B cell (primary cell): ENCODE measurements at places on chromosomes 7 and 10.

GRCh38 chr7:148523550-148523949 is 67.0 kb upstream of the C7orf33 start:
- no peaks in the 10 kb centered on the region for H3K36me3 ChIP-seq
- no peak overlapping the region for H3K4me3 ChIP-seq
- no peaks in the 10 kb centered on the region for H3K4me1 ChIP-seq
- no peak overlapping the region for H3K27ac ChIP-seq
- no peaks in the 10 kb centered on the region for H3K27me3 ChIP-seq

GRCh38 chr7:70178211-70178610 is 579.9 kb downstream of the AUTS2 start:
- no peak overlapping the region for H3K4me3 ChIP-seq
- no peak overlapping the region for H3K27ac ChIP-seq
- H3K36me3 ChIP-seq = no peaks in the 10 kb centered on the region
- DNase-seq = no peak
- H3K27me3 ChIP-seq = no peaks in the 10 kb centered on the region

DNA sequence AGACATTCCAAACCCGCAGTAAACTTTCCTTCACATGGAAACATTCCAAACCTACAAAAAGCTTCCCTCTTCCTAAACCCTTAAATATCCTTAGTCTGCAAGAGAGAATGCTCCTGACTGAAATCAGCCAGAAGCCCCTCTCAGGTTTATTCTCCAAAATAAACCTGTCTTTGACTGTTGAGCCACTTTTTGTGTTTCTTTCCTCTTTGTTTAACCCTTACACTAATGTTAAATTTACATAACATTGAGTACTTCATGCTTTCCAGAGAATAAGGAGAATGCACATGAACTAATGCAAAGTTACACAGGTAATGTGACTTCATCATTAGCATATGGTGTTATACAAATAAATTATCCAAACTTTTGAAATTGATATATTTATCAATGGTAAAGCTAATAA is 262.6 kb upstream of the PRKCQ start:
- no peak overlapping the region for H3K27ac ChIP-seq
- DNase-seq = no peak
- H3K4me1 ChIP-seq = no peaks in the 10 kb centered on the region

DNA sequence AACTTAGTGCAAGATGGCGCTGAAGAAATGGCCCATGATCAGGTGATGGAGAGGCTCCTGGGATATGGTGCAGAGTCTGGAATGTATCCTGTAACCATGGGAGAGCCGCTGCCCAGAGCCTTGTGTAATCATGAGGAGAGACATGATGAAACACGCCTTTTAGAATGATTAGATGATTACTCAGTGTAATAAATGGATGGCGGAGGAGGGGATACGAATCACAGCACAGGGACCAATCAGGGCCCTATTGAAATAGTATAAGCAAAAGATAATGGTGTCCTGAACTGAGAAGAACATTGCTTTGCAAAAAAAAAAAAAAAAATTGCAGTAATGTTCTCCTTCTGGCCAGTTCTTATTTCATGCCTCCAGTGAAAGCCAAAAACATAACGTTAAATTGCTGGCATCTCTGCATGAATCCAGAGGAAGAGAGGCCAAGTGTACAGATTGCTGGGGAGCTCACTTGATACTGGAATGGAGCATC is 668.5 kb upstream of the AUTS2 start:
- no peak overlapping the region for H3K27ac ChIP-seq
- DNase-seq = no peak
- H3K36me3 ChIP-seq = no peaks in the 10 kb centered on the region
- no peak overlapping the region for H3K4me3 ChIP-seq

GRCh38 chr7:150377196-150377595 is 1.9 kb upstream of the ZNF775 start:
- H3K36me3 ChIP-seq = no peaks in the 10 kb centered on the region
- H3K27me3 ChIP-seq = no peaks in the 10 kb centered on the region
- H3K4me3 ChIP-seq = no peak overlapping the region
- peak overlapping the region; percentile 85 for H3K27ac ChIP-seq
- peaks cover 22% of the 10 kb centered on the region for H3K4me1 ChIP-seq

DNA sequence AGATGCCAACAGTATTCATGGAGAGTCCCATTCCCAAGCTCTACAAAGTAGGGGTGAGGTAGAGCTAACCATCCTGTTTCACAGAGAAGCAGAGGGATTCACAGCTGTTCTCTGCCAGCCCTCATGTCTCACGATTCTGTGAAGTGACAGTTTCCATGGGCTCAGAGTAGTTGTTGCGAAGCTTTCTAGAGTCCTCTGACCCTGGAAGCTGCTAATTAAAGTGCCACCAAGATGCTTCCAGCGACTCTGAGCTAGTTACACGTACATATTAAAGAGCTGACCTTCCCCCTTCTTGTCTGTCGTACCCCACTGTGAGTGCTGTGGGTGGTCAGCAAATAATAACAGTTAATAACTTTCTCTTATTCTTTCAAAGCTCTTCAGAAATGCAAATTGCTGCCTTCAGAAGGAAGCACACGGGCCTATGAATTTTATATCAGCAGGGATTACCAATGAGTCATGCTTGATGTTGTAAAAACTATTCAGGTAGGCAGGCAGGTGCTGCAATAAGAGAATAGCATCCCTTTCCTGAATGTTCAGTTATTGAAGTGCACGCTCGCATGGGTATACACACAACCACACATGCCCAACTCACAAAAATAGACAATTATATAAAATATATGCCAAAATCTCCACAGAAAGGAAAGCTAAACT is 34.1 kb downstream of the DNAJB9 start:
- no peak for DNase-seq
- H3K27me3 ChIP-seq = no peaks in the 10 kb centered on the region
- no peak overlapping the region for H3K27ac ChIP-seq

GRCh38 chr7:131288450-131288849 is 39.2 kb upstream of the MKLN1 start:
- no peaks in the 10 kb centered on the region for H3K36me3 ChIP-seq

DNA sequence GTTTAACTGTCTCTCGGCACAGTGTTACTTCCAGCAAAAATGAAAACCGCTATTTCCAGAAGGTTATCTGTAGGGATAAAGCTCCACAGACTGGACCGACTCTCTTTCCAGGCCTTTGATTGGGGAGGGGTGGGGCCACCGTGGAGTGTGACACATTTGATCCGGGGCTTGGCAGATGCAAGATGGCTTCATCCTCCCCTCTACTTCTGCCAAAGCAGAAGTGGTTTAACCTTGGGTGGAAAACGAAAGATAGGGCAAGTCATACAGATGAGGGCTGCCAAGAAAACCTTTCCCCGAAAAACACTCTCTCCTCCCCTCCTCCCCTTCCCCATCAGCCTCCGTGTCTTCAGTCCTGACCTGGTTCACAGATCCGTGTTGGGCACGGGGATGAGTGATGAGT is 139.7 kb upstream of the SH2B2 start:
- H3K4me1 ChIP-seq = no peaks in the 10 kb centered on the region
- no peak overlapping the region for H3K4me3 ChIP-seq
- no peaks in the 10 kb centered on the region for H3K27me3 ChIP-seq
- no peaks in the 10 kb centered on the region for H3K36me3 ChIP-seq
- no peak for DNase-seq

GRCh38 chr10:110361800-110362456 is 57.2 kb upstream of the SMNDC1 start:
- H3K27me3 ChIP-seq = no peaks in the 10 kb centered on the region
- H3K4me3 ChIP-seq = no peak overlapping the region
- DNase-seq = no peak
- H3K4me1 ChIP-seq = peaks cover 26% of the 10 kb centered on the region

DNA sequence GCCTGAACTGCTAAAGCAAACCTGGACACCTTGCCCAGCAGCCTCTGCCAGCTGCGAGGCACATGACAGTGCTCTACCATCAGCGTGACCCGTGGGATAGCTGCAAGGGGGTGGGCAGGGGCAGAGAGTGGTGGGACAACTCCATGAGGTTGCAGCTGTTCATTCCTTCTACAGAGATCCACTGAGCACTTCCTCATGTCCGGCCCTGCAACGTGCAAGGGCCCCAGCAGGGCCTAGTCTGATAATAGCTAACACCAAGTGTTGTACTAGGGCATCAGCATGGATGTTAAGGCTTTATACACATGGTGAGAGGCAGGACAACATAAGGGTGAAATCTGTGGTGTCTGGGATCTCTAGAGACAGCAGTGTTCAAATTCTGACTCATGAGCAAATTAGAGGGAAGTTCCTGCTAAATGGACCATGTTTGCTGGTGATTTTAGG is 14.3 kb downstream of the NOD1 start:
- H3K27me3 ChIP-seq = no peaks in the 10 kb centered on the region
- DNase-seq = no peak
- H3K27ac ChIP-seq = no peak overlapping the region
- H3K4me3 ChIP-seq = peak overlapping the region; percentile 14
- H3K4me1 ChIP-seq = peaks cover 53% of the 10 kb centered on the region
- H3K36me3 ChIP-seq = peaks cover 11% of the 10 kb centered on the region

DNA sequence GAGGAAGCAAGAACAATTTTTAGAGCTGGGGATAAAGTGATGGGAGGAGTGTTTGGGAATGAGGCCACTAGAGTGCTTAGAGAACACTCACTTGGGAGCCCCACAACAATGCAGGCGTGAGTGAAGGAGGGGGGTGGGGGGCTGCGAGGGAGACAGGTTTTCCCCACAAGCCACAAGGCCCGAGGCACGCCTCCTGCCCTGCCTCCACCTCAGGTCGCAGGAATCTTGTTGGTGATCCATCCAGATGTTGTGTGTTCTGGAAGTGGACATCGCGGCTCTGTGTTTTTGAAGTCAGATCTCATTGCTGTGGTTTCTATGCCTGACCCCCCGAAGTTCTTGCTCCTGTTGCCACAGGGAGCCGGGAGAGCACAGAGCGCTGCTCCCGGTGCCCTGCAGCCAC is 178.0 kb upstream of the BMPER start:
- no peaks in the 10 kb centered on the region for H3K4me1 ChIP-seq
- H3K27ac ChIP-seq = no peak overlapping the region
- DNase-seq = no peak
- no peak overlapping the region for H3K4me3 ChIP-seq
- H3K27me3 ChIP-seq = no peaks in the 10 kb centered on the region

DNA sequence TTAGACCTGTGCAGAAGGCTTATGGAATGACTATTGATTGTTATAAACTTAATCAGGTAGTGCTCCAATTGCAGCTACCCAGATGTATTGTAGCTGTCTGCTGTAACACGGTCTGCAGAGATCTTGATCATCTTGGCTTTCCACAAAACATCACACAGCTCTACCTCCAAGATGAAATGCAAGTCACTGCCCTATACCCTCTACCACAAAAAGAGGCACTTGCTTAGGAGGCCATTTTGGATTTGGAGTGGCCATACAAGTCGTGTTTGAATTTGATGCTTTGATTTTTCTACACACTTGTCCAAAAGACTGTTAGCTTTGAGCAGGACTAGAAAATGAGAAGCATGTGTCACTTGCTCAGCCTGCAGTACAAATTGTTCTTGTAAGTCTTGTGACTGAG is 377.2 kb downstream of the TNS3 start:
- no peaks in the 10 kb centered on the region for H3K36me3 ChIP-seq
- no peak for DNase-seq
- H3K27me3 ChIP-seq = no peaks in the 10 kb centered on the region
- no peak overlapping the region for H3K4me3 ChIP-seq
- H3K4me1 ChIP-seq = no peaks in the 10 kb centered on the region

DNA sequence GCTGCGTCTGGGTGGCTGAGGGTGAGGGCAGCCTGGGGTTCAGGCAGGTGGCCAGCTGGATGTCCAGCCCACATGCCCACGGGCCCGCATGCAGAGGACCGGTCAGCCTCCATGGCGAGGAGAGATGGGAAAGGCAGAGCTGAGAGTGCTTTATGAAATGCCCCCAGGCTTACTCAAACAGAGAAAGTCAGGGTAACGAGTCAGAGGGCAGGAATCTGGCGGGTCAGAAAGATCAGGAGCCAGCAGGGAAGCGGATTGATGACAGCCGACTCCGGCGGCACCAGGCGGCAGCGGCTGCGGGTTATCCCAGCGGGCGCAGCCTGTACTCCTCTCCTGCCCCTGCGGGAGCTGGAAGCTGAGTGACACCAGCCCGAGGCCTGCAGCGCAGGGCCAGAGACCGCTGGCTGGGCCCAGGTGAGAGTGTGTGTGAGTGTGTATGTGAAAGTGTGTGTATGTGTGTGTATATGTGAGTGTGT is 13.4 kb downstream of the SLC13A4 start:
- H3K27me3 ChIP-seq = no peaks in the 10 kb centered on the region
- no peak overlapping the region for H3K4me3 ChIP-seq
- H3K4me1 ChIP-seq = no peaks in the 10 kb centered on the region
- no peak for DNase-seq

- no peaks in the 10 kb centered on the region for H3K27me3 ChIP-seq
- no peak for DNase-seq
- peaks cover 78% of the 10 kb centered on the region for H3K36me3 ChIP-seq
- no peak overlapping the region for H3K4me3 ChIP-seq
These were observed 77.9 kb upstream of the CAMK2B start for GRCh38 chr7:44403176-44403759.

DNA sequence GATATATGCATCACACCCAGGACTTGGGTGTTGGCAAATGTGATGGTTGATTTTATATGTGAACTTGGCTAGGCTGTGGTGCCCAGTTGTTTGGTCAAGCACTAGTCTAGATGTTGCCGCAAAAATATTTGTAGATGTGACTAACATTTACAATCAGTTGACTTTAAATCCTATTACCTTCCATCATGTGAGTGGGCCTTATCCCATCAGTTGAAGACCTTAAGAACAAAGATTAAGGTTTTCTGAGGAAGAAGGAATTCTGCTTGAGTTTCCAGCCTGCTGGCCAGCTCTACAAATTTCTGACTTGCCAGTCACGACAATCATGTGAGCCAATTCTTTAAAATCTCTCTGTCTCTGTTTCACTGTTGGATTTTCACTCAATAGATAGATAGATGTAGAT is 20.3 kb downstream of the TSPAN13 start:
- H3K4me3 ChIP-seq = no peak overlapping the region
- no peak overlapping the region for H3K27ac ChIP-seq
- peaks cover 2% of the 10 kb centered on the region for H3K36me3 ChIP-seq
- peaks cover 22% of the 10 kb centered on the region for H3K4me1 ChIP-seq
- DNase-seq = no peak

- DNase-seq = no peak
- H3K36me3 ChIP-seq = no peaks in the 10 kb centered on the region
- H3K4me3 ChIP-seq = no peak overlapping the region
- no peaks in the 10 kb centered on the region for H3K27me3 ChIP-seq
These were observed 6.5 kb downstream of the CHAT start for GRCh38 chr10:49620286-49620810.

GRCh38 chr10:132898391-132899053 is 43.8 kb downstream of the CFAP46 start:
- H3K4me1 ChIP-seq = no peaks in the 10 kb centered on the region
- no peaks in the 10 kb centered on the region for H3K27me3 ChIP-seq
- DNase-seq = no peak
- H3K36me3 ChIP-seq = no peaks in the 10 kb centered on the region
- H3K27ac ChIP-seq = no peak overlapping the region
- H3K4me3 ChIP-seq = no peak overlapping the region

GRCh38 chr7:149855361-149856305 is 17.5 kb downstream of the ZNF862 start:
- H3K27ac ChIP-seq = no peak overlapping the region
- no peak overlapping the region for H3K4me3 ChIP-seq
- H3K4me1 ChIP-seq = no peaks in the 10 kb centered on the region
- no peak for DNase-seq
- no peaks in the 10 kb centered on the region for H3K36me3 ChIP-seq

GRCh38 chr7:43769791-43770465 is 11.4 kb downstream of the BLVRA start:
- no peak overlapping the region for H3K27ac ChIP-seq
- peaks cover under 1% of the 10 kb centered on the region for H3K4me1 ChIP-seq
- no peaks in the 10 kb centered on the region for H3K27me3 ChIP-seq
- H3K36me3 ChIP-seq = no peaks in the 10 kb centered on the region
- no peak overlapping the region for H3K4me3 ChIP-seq
- DNase-seq = no peak
